Activated T-cell treated with anti-CD3 and anti-CD28 coated beads, Interleukin-2, amount 50 U/mL, for 24 hours (primary cell): ENCODE measurements at places on chromosomes 1 and 21.

GRCh38 chr1:110184446-110184845 is 25.7 kb upstream of the KCNC4 start:
- DNase-seq = no peak

DNA sequence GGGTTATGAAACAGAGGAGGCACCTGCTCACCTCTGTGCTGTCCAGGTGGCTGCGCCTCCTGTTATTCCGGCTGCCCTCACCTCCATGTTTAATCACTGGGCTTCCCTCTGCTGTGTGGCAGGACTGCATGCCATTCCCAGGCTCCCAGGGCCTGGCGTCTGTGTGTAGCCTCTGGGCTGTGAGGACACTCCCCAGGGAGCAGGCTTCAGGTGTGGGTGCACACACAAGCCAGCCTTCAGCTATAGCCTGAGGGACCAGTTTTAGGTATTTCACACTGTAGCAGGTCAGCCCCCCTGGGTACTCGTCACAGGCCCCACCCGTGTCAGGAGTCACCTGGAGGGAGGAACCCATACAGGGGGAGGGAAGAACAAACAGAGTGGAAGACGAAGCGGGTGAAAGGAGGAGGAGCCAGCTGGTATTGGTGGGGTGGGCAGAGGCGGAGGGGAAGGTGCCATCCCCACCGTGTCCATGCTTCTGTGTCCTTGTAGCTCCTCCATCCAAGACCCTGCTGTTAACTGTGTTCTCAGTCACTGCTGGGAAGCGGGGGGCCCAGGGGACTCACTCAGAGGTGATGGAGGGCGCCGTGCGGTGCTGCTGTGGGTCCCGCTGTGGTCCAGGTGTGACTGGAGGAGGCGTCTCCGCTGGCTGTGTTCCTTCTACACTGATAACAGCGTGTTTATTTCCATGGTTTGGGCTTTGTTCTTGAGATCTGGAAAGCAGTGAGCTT is 158.6 kb downstream of the PGBD5 start:
- no peak for DNase-seq

- no peak for DNase-seq
Observed at GRCh38 chr21:28338701-28339305, 653.9 kb downstream of the LTN1 start.

DNA sequence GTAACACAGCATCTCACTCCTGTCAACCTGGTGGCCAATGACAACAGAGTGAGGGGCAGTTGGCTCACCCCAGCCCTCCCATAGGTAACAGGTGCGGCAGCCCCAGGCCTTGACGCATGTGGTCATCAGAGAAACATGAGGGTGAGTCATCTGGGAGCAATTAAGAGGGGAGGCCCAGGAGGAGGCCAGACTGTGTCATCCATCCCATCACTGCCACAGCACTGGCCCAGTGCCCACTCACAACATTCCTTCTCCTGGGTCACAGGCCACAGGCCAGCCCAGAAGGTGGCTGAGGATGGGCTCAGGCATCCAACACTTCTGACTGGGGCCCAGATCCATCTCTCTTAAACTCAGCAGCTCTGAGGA is 17.1 kb downstream of the TEX35 start:
- no peak for DNase-seq

- no peak for DNase-seq
Observed at GRCh38 chr21:24994717-24995116, 612.6 kb downstream of the MRPL39 start.

- DNase-seq = no peak
Observed at GRCh38 chr1:94676686-94677085, 135.1 kb upstream of the F3 start.

GRCh38 chr1:151964510-151964909 is 29.1 kb downstream of the S100A10 start:
- no peak for DNase-seq

DNA sequence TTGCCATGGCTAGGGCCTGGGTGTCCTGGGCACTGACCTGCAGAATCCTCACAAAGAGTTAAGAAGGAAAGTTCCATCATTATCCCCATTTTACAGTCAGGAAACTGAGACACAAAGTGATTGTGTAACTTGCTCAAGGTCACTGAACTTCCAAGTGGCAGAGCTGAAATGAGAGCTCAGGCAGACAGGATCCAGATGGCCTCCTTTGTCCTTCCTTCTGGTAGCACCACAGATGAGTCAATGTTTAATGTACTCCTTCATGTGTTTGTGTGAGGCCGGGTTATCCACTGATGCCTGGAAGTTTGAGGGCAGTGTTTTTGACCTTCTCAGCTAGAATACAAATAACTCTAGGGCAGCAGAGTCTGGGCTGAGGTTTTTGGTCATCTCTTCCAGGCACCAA is 207.0 kb downstream of the TNR start:
- no peak for DNase-seq
